Stimulated activated CD4-positive, alpha-beta T cell treated with anti-CD3 and anti-CD28 coated beads, Interleukin-1b, Interleukin-23, amount 100 ng/mL, for 48 hours (primary cell): ENCODE measurements at places on chromosomes 1 and 21.

DNA sequence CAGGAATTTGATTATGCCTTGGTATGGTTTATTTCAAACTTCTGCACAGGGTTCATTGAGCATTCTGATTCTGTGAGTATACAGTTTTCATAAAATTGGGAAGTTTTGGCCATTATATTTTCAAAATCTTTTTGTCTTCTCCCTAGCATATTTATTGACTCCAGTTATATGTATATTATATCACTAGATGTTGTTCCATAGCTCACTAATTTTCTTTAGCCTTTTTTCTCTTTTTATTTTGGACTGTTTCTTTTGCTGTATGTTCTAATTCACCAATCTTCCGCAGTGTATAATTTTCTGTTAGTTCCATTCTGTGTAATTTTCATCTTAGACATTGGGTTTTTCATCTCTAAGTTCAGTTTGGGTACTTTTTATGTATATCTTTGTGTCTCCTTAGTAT lies 31.9 kb downstream of the ZMYM4 start:
- DNase-seq = no peak

DNA sequence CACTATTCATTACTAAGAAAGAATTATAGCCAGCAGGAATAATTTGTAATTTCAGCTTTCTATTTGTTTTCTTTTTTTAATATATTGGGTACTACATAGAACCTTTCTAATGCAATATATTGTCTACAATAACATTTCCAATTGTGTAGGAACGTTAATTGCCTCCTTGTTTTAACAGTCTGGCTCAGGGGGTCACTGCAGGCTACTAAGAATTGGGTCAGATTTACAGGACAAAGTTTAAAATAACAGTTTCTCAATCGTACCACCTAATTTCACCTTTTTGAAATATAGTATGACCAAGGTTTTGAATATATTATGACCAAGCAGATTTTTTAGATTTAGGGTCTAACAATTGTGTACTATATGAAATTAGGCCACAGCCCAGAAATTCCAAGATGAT lies 2.4 kb downstream of the CFH start:
- no peak for DNase-seq

- DNase-seq = peak; percentile 80
Observed at GRCh38 chr1:204363335-204364114, 3.8 kb upstream of the PLEKHA6 start.

GRCh38 chr1:78250201-78250600 lies 204.4 kb downstream of the GIPC2 start:
- no peak for DNase-seq

DNA sequence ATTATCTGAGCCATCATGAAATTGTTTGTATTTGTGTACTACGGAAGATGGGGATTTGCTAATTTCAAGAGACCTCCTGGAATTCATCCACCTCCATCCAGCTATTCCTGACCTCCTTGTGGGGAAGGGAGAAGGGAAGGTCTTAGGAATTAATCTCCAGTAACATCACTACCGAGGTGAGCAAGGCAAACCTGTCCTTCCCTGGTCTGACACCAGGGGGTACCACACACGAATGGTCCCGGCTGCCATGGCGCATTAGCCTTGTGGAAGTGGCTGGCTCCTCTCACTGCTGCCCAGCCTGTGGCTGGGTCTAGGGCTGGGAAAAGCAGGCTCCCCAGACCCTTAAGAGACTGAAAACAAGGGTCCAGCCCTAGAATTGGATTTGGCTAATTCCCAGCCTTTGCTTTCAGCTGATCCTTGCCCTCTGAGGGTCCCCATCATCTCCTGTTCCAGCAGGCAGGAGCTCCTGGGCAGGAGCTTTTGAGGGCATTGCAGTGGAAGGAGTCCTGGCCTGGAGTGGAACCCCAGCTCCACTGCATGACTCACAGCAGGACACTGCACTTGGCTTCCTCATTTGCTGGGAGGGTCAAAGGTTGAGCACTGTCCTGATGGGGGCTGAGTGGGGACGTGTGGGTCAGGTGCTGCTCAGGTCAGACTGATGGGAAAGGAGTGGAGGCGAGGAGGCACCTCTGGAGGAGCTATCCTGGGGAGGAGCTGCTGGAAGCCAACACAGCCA lies 34.8 kb downstream of the RIMS3 start:
- peak; percentile 40 for DNase-seq

DNA sequence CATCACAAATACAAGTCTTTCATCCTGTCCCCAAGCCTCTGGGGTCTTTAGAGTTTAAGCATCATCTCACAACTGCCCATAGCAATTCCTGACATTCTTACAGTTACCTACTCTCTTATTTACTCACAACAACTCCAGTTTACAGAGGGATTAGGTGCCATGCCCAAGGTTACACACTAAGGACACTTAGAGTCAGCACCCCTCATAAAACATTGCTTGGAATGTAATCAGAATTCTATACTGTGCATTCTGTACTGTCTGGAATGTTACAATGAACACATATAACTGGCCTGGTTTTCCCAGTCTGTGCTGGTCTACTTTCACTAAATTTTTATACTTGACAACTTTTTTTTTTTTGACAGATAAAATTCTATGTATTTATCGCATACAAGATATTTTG lies 14.5 kb upstream of the RBM15 start:
- no peak for DNase-seq

DNA sequence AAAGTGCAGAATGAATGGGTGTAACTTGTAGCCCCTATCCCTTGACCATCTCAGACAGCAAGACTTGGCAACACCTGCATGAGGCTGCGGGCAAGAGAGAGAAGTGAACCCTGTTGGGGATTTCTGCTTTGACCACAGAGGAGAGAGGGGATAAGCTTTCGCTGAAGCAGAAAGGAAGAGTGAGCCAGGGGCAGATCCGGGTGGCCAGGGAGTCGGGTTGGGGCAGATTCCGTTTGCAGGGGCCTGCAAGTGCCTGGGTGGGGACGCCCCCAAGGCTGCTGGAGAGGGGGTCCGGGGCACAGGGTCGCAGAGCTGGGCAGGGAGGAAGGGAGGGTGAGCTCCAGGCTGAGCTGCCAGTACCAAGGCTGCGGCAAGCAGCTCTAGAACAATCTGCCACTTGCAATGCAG lies 25.3 kb upstream of the PIK3CD start:
- no peak for DNase-seq

DNA sequence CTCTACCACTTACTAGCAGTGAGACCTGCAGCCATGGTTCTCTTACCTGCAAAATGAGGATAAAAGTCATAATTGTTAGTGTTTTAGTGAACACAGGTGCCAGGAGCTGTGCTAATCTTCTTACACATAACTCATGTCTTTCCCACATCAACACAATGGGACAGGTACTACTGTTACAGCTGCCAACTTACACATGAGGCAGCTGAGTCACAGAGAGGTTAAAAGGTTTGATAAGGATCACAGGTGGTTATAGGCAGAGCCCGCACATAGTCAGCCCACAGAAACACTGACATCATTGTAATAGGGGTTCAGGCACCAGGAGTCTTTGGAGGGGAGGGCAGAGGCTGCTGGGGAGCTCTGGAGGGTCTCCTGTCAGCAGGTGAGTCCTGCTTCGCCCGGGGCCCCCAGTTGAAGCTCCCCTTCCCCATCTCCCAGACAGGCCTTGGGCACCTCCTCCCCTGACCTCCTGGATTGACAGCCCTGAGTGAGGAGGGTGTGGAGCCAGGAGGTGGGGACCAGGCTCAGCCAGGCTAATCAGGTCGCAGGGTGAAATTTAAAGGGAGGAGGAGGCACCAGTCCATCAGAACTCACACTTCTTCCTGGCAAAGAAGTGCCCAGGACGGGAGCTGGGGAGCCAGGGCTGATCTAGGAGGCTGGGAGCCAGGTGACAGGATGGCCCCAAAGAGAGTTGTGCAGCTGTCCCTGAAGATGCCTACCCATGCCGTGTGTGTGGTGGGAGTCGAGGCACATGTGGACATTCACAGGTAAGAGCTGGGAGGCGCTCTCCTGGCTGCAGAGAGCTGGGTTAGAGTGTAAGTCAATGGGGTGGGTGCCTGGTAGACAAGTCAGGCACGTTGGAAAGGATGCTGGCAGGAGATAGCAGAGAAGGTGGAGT lies at the start of gene PADI1:
Gene PADI1, plus strand, starts transcription at position 583 of the 895 bp plus-strand sequence. Its CDS starts 90 bp downstream, at position 673.
- DNase-seq = no peak

GRCh38 chr1:160993544-160994193 lies 27.3 kb downstream of the F11R start:
- DNase-seq = no peak
